GM06990 (cell line): ENCODE measurements at places on chromosomes 12 and 14.
A peak's percentile ranks its signal among the peaks of the same experiment; 100 is the strongest.

DNA sequence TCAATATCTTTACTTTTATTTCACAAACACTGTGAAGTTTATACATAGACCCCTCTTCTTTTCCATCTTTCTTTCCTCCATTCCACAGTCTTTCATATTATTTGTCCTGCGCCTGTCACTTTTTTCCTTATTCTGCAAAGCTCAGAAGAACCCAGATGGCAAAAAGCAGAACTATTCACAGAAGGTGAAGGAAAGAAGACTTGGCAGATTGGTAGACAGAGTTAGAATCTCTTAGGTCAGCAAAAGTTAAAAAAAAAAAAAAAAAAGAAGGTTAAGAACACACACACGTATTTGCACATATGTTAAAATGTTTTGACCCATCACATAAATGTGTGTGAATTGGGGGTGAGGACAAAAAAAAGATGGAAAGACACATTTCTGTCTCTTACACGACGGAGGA is 50.3 kb upstream of the ABCC9 start:
- DNase-seq: no peak

DNA sequence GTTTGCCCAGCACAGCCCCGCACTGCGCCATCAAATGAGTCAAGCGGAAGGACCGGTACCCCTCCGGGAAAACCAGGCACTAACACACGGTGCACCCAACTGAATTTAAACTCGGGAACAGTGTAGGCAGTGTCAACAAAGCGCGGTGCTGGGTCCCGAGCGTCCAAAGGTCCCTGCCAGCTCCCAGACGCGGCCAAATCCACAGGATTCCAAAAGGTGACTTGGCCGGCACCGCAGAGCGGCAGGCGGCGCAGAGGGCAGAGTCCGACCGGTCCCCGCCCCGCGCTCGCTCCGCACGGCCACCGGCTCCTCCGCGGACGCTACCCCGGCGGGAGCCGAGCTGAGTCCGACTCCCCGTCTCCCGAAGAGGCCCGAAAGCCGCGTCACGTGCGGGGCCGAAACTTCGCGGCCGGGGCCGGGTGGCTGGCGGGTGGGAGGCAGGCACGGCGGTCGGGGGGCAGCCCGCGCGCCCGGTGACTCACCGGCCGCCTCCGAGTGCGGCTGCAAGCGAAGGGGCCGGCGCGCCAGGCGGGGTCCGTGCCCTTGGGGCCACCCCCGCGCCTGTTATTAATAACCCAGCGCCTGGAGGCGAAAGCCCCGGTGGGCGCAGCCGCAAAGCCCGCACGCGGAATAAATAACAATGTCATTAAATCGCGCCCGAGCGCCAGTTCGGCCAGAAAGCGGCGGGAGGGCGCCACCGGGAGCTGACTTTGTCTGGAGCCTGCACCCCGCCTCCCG is 863 bp downstream of the DENND5B start:
- DNase-seq: peak; percentile 82

GRCh38 chr14:54893151-54893760 is 9.4 kb downstream of the GCH1 start:
- DNase-seq: peak; percentile 22

- no peak for DNase-seq
Measured at GRCh38 chr12:77469578-77470333, 360.9 kb upstream of the NAV3 start.

GRCh38 chr12:73180734-73181133 is 908.6 kb downstream of the TRHDE start:
- DNase-seq: no peak

- peak; percentile 4 for DNase-seq
Measured at GRCh38 chr12:33438851-33439586, 600 bp downstream of the SYT10 start.

- no peak for DNase-seq
Measured at GRCh38 chr14:46137786-46138185, 513.8 kb downstream of the RPL10L start.

DNA sequence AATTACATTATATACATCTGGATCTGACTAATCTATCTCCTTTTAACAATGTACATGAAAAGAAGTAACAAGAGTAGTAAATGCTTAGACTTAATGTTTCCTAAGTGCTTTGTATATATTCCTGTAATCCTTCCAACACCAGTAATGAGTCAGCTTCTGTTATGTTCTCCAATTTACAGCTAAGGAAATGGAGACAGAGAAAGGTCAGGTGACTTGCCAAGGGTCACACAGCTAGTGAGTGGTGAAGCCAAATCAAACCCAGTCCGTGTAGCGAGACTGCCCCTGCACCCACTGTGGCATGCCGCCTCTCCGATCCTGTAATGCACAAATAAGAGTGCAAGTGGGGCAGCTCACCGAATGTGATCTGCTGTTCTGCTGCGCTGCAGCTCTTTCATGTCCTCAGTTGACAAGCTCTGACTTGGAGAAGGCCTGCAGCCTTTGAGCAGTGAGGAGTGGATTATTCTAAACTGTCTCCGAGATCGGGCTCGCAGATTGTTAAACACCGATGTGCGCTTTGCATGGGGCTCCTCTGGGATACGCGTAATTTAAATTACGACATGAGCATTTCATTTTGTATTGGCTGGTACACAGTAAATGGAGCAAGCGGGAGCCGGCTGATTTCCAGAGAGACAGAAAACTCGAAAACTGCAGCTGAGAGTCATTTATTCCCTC is 65.1 kb upstream of the KTN1 start:
- no peak for DNase-seq

GRCh38 chr14:27672047-27672446 is 1074.2 kb upstream of the NOVA1 start:
- no peak for DNase-seq

GRCh38 chr12:115504306-115505290 is 772.9 kb downstream of the MED13L start:
- DNase-seq: peak; percentile 62
